ENCODE measurements at places on chromosomes 7 and 10.

DNA sequence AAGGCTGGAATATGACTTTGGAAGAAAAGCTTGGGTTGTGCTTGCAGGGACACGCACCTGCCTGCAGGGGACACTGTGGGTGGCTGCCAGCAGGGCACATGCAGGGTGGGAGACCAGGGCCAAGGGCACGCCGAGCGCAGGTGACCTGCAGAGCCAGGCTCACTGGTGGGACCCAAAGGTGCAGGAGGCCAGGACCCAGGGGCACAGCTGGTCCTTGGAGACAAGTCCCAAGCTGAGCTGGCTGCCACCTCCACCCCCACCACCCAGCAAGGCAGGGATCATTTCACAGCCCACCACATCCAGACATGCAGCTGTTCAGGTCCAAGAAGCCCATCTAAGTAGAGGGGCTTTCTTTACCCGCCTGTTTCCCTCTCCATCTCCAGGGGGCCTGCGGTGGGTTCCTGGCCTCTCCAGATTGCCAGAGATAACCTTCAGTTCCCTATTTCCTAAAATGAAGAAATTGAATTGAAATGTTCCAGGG is 13.8 kb upstream of the CLIP2 start:
- DNase-seq: peak; percentile 74
- peaks cover 37% of the 10 kb centered on the region for H3K4me1 ChIP-seq
- no peak overlapping the region for H3K27ac ChIP-seq
- H3K27me3 ChIP-seq: no peaks in the 10 kb centered on the region
- no peaks in the 10 kb centered on the region for H3K36me3 ChIP-seq
- H3K4me3 ChIP-seq: no peak overlapping the region

DNA sequence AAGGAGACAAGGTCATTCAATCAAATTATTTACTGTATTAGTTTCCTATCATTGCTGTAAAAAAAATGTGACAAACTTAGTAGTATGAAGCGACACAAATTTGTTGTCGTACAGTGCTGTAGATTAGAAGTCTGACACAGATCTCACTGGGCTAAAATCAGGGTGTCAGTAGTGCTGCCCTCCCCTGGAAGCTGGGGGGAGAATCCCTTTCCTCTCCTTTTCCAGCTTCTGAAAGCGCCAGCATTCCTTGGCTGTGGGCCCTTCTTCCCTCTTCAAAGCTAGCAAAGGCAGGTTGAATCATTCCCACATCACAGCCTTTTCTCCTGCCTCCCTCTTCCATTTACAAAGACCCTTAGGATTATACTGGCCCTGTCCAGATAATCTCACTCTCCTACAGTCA is 28.0 kb downstream of the VPS41 start:
- DNase-seq: peak; percentile 50
- no peak overlapping the region for H3K27ac ChIP-seq

GRCh38 chr10:122368502-122369254 is 5.8 kb upstream of the PLEKHA1 start:
- no peak for DNase-seq
- peaks cover 15% of the 10 kb centered on the region for H3K27me3 ChIP-seq
- no peak overlapping the region for H3K4me3 ChIP-seq
- H3K36me3 ChIP-seq: peaks cover 6% of the 10 kb centered on the region

DNA sequence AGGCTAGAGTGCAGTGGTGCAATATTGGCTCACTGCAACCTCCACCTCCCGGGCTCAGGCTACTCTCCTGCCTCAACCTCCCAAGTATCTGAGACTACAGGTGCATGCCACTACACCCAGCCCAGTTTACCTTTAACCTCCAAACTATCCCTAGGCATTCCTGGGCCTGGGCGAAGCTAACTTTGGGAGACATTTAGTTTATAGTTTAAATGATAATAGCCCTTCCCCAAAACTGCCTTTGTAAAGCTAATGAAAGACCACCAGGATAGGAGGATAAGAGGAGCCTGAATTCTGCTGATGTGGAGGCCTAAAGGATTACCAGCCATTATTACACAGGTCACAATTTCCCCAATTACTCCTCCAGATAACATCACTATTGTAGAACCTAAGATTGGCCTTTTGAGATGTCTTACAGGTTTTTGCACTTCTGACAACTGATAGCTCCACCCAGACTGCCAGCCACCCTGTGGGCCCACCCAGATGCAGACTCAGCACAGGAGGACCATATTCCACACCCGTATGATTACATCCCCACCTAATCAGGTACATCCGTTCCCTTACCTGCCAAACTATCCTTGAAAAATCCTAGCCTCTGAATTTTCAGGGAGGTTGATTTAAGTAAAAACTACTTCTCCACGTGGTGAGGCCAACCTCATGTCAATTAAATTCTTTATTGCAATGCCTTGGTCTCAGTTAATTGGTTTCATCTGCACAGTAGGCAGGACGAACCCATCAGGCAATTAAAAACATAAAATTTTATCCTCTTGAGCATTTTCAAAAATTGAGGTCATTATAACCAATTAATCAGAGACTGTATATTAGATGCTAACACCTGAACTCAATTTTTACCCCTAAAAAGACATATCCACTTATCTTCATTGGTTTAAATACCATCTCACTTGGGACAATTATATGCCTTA is 62.3 kb upstream of the TMEM254 start:
- H3K27me3 ChIP-seq: no peaks in the 10 kb centered on the region
- H3K27ac ChIP-seq: peak overlapping the region; percentile 85
- DNase-seq: peak; percentile 24
- no peak overlapping the region for H3K4me3 ChIP-seq
- H3K4me1 ChIP-seq: peaks cover 43% of the 10 kb centered on the region

DNA sequence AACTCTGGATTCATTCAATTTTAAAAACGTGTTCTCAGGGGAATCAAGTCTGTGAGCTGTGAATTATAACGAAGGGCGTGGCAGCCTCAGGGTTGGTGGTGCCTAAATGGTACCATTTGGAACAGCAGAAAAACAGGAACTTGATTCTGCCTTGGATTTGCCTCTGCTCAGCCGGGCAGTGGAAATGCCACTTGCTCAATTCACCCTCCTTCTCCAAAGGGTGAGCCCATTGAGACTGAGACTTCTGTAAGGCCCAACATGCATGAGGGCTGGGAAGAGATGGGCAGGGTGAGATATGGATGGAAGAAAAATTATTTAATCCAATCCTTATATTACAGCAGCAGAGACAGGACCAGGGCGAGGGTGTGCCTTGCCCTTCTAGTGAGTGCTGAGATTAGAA is 107.1 kb upstream of the HABP2 start:
- H3K36me3 ChIP-seq: no peaks in the 10 kb centered on the region
- H3K27me3 ChIP-seq: peaks cover 3% of the 10 kb centered on the region
- peaks cover 5% of the 10 kb centered on the region for H3K4me1 ChIP-seq
- H3K27ac ChIP-seq: no peak overlapping the region
- no peak for DNase-seq

DNA sequence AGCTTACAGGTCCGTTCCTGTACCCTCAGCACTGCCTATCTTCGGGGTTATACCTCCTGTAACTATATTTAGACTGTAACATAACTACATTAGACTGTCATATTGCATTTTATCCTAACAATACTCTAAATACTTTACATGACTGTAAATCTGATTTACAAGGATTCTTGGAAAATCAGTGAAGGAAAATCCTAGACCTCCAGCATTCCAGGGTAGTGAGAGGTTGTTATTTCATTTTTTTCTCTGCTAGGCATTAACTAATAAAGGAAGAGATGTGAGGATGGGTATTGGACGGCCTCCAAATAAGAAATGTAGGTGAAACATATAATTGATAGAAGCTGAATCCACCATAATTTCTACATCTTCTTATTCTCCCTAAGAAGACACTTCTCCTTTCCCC is 569.4 kb downstream of the CALN1 start:
- no peak overlapping the region for H3K4me3 ChIP-seq
- DNase-seq: no peak
- H3K27ac ChIP-seq: no peak overlapping the region
- H3K27me3 ChIP-seq: no peaks in the 10 kb centered on the region
- H3K4me1 ChIP-seq: peaks cover 9% of the 10 kb centered on the region
- H3K36me3 ChIP-seq: no peaks in the 10 kb centered on the region

DNA sequence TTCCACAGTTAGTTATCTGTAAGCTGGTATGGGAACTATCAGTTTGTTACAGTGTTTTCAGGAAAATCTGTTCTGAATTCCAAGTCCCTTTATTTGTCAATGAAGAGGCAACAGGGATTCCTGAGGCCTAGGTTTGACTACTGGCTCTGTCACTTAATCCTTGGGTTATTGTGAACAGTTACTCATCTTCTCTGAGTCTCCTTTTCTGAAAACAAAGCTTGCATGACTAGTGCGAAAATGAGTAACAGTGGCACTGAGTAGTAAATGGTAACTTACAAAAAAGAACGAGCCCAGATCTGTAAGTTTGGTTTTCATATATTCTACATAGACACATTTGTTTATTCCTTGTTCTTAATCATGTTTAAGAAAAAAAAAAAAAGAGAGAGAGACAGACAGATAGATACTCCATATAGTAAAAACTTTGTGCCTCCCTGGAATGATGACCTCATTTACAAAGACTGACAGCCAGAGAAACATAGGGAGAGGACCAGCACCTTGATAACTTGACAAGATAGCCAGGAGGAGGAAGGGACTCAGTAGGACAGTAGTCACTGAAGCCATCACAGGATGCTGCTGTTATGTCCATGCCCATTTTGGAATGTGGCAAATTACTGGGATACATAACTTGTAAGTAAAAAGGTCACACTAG is 1.9 kb downstream of the MRPS33 start:
- peaks cover 4% of the 10 kb centered on the region for H3K27me3 ChIP-seq
- H3K36me3 ChIP-seq: peaks cover 13% of the 10 kb centered on the region
- H3K4me3 ChIP-seq: peak overlapping the region; percentile 96
- peak overlapping the region; percentile 23 for H3K27ac ChIP-seq

DNA sequence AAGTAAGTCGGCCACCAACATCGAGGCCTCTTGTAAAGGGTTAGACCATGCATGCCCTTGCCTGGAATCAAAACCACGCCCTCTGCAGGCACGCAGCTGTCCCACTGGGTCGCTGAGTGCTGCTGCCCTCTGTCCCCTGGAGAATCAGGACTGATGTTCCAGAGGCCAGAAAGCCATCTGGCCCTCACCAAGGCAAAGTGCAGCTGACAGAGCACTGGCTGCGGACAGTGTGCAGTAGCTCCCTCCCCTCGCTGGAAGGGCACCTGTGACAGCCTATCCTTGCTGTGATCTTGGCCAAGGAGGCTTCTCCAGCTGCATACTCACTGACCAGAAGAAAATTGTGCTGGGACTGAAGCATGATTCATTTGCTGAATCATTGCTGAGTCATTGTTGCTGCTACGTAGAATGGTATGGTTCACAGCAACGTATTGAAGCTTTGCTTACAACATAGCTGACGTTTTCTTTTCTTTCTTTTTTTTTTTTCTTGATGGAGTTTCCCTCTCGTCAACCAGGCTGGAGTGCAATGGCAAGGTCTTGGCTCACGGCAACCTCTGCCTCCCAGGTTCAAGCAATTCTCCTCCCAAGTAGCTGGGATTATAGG is 30.4 kb downstream of the DDC start:
- no peak for DNase-seq
- no peaks in the 10 kb centered on the region for H3K36me3 ChIP-seq
- no peak overlapping the region for H3K27ac ChIP-seq
- no peak overlapping the region for H3K4me3 ChIP-seq
- no peaks in the 10 kb centered on the region for H3K27me3 ChIP-seq
- H3K4me1 ChIP-seq: peaks cover 16% of the 10 kb centered on the region

DNA sequence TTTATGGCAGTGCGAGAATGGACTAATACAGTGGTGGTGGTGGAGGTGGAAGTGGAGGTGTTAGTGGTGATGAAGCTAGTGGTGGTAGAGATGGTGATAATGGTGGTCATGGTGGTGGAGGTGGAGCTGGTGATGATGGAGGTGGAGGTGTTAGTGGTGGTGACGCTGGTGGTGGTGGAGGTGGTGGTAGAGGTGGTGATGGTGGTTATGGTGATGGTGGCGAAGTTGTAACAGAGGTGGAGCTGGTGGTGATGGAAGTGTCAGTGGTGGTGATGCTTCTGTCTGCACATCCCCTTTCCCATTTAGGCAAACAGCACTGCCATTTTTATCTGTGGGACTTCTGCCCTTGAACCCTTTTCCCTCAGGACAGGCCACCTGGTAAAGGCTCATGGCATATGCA is 7.4 kb upstream of the PTPRN2 start:
- DNase-seq: no peak
- no peaks in the 10 kb centered on the region for H3K27me3 ChIP-seq
- peaks cover 11% of the 10 kb centered on the region for H3K36me3 ChIP-seq
- H3K27ac ChIP-seq: no peak overlapping the region

GRCh38 chr7:31171984-31172383 is 119.9 kb downstream of the ADCYAP1R1 start:
- no peaks in the 10 kb centered on the region for H3K4me1 ChIP-seq
- no peaks in the 10 kb centered on the region for H3K27me3 ChIP-seq
- H3K27ac ChIP-seq: no peak overlapping the region
- no peak overlapping the region for H3K4me3 ChIP-seq
- DNase-seq: no peak

DNA sequence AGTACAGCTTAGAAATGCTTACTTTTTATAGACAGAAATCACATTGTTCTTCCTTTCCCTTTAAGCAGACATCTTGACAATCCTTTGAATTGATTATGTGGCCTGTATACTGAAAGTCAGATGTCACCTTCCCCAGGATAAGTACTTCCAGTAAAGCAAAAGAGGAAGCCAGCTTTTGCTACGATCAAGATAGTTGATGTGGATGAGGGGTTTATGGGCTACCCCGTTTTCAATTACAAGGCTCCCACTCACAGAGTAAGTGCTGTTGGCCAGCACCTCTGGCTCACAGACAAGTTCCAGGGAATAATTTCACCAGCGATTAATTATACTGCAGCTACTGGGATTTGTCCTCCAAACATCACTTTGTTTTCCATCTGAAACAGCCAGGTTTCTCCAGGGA is 95.1 kb upstream of the SAMD8 start:
- H3K27me3 ChIP-seq: no peaks in the 10 kb centered on the region
- no peak overlapping the region for H3K4me3 ChIP-seq
- DNase-seq: no peak

DNA sequence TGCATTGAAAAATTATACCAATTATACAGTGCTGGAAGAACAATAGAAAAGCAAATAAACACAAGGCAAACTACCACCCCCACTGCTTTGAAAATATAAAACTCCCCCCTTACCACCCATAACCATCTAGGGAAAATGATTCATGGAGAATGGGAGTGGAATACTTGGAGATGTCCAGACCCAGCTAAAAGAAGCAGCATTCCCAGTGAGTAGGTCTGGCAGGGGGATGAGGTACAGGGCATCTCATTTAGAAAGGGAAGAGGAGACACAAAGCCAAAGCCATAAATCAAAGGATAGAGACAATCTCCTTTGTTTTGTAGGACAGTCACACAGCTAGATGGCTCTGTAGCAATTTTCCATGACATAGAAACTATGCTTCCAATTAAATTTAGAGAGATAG is 36.0 kb upstream of the DGKI start:
- H3K4me3 ChIP-seq: no peak overlapping the region
- peaks cover 56% of the 10 kb centered on the region for H3K4me1 ChIP-seq
- DNase-seq: no peak
- H3K27me3 ChIP-seq: no peaks in the 10 kb centered on the region
- H3K36me3 ChIP-seq: peaks cover 64% of the 10 kb centered on the region

DNA sequence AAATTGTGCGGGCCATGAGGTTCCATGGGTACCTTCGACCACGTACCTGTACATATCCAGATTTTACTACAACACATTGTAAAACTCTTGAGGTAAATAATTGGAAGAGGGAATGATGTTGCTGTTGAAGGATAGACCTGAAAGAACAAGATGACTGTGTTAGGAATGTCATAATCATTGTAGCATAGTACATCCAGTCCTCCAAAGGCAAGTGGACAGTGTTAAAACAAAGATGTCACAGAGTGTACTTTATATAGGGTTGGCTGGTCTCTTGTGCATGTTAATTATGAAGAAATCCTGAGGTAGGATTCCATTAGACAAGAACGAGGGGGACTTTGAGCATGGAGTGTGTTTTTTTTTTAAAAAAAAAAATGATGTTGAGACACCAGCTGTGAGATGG is 30.4 kb downstream of the VWC2 start:
- no peaks in the 10 kb centered on the region for H3K4me1 ChIP-seq
- H3K4me3 ChIP-seq: no peak overlapping the region
- no peak overlapping the region for H3K27ac ChIP-seq
- peaks cover 10% of the 10 kb centered on the region for H3K36me3 ChIP-seq
- H3K27me3 ChIP-seq: no peaks in the 10 kb centered on the region

Data from WTC11 (cell line).